ENCODE measurements at places on chromosomes 12 and 14. TPM values are rescaled to one million over a fixed set of nuclear protein-coding genes. Genes with fewer than 3 reads are reported as not detected.
A peak's percentile ranks its signal among the peaks of the same experiment; 100 is the strongest.

COX8C gene
- total RNA-seq: not detected

EIF4B gene
- total RNA-seq: 304 TPM

SERPINA3 gene
- 0.13 TPM for total RNA-seq

GLIPR1L1 gene
- total RNA-seq: not detected

MYH7 gene
- total RNA-seq: not detected

OASL gene
- not detected for total RNA-seq

KLRK1 gene
- not detected for total RNA-seq

GALNT9 gene
- not detected for total RNA-seq

GRCh38 chr14:22836301-22837113 is at the start of gene MMP14:
Gene MMP14 (plus strand): TSS chr14:22836585. CDS start chr14:22836818, 233 bp downstream.
- peaks cover 63% of the 10 kb centered on the region for H3K36me3 ChIP-seq
- H3K4me3 ChIP-seq: peak within 1 kb of the TSS; percentile 69
- no peaks in the 10 kb centered on the region for H3K27me3 ChIP-seq

- H3K27ac ChIP-seq: no peak overlapping the region
- H3K36me3 ChIP-seq: no peaks in the 10 kb centered on the region
- H3K4me3 ChIP-seq: no peak overlapping the region
- DNase-seq: no peak
Observed at GRCh38 chr12:64571411-64571810, 38.9 kb upstream of the RASSF3 start.

- H3K36me3 ChIP-seq: no peaks in the 10 kb centered on the region
- DNase-seq: no peak
- H3K27ac ChIP-seq: no peak overlapping the region
- H3K4me1 ChIP-seq: no peaks in the 10 kb centered on the region
- H3K27me3 ChIP-seq: no peaks in the 10 kb centered on the region
Observed at GRCh38 chr12:5264006-5264405, 167.9 kb upstream of the NTF3 start.

GRCh38 chr12:32135967-32136366 is 29.3 kb downstream of the BICD1 start:
- no peak for DNase-seq
- H3K4me1 ChIP-seq: no peaks in the 10 kb centered on the region
- no peak overlapping the region for H3K27ac ChIP-seq
- H3K4me3 ChIP-seq: no peak overlapping the region
- no peaks in the 10 kb centered on the region for H3K27me3 ChIP-seq

GRCh38 chr14:104876251-104876699 is 11.2 kb downstream of the CEP170B start:
- H3K4me3 ChIP-seq: no peak overlapping the region
- no peaks in the 10 kb centered on the region for H3K27me3 ChIP-seq
- DNase-seq: no peak
- no peaks in the 10 kb centered on the region for H3K4me1 ChIP-seq
- H3K27ac ChIP-seq: no peak overlapping the region

DNA sequence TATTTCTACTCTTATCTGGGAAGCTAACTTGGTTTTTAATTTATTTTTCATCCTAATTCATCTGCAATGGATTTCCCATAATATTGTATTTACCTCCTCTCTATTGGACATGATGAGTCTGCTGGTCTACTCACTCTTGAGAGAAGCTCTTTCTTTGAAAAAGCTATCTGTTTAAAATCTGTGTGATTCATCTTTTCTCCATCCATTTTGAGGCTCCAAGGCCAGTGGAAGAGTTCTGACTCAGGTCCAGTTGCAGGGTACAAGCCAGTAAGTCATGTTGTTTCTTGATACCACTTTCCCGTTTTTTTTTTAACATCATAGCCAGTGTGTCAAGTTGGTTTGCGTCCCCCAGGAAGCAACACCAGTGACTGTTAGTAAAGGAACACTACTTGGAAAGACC is 160.3 kb upstream of the BMP4 start:
- peak overlapping the region; percentile 39 for H3K27ac ChIP-seq
- H3K36me3 ChIP-seq: no peaks in the 10 kb centered on the region
- H3K4me1 ChIP-seq: peaks cover 31% of the 10 kb centered on the region
- no peaks in the 10 kb centered on the region for H3K27me3 ChIP-seq
- DNase-seq: no peak

- no peaks in the 10 kb centered on the region for H3K27me3 ChIP-seq
- H3K27ac ChIP-seq: no peak overlapping the region
- H3K4me3 ChIP-seq: no peak overlapping the region
- no peaks in the 10 kb centered on the region for H3K36me3 ChIP-seq
- H3K4me1 ChIP-seq: peaks cover 5% of the 10 kb centered on the region
Observed at GRCh38 chr12:127414636-127415035, 852.3 kb upstream of the TMEM132C start.

DNA sequence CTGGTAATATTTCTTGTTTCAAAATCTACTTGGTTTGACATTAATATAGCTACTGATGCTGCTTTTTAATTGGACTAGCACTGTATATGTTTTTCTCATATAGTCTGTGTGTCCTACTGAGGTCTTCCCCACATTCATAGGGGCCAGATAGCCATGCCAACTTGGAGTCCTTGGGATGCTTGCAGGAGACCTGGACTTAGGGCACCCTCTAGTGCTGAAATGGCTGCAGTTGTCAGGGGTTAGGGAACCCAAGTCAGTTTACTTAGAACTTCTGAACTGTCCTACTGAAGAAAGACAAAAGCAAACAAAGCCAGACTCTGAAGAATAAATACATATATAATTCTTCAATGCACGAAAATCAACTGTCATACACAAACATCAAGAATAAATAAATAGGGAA is 279.9 kb upstream of the SYT1 start:
- DNase-seq: no peak
- H3K27ac ChIP-seq: no peak overlapping the region
- H3K4me1 ChIP-seq: no peaks in the 10 kb centered on the region
- no peaks in the 10 kb centered on the region for H3K36me3 ChIP-seq
- no peak overlapping the region for H3K4me3 ChIP-seq
- H3K27me3 ChIP-seq: no peaks in the 10 kb centered on the region

GRCh38 chr14:100660498-100660881 is 66.2 kb upstream of the DLK1 start:
- H3K36me3 ChIP-seq: no peaks in the 10 kb centered on the region
- no peak overlapping the region for H3K4me3 ChIP-seq
- no peaks in the 10 kb centered on the region for H3K27me3 ChIP-seq
- peaks cover 4% of the 10 kb centered on the region for H3K4me1 ChIP-seq
- no peak for DNase-seq

DNA sequence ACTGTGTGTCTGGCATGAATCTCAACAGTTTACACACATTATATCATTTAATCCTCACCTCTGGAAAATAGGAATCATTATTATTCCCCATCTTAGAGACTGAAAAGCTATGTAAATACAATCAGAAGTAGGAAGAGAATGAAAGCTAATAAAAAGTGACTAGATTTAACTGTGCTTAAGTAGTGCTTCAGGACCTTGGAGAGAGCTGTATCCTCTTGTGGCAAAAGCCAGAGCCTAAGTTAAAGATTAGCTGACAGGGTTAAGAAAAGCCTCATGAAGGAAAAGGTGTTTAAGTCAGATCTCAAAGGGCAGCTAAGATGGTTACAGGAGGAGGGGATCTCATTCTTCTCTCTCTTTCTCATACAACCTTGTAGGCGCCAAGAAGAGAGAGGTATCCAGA is 65.3 kb upstream of the TMEM233 start:
- DNase-seq: no peak
- H3K4me1 ChIP-seq: no peaks in the 10 kb centered on the region
- no peaks in the 10 kb centered on the region for H3K27me3 ChIP-seq
- H3K27ac ChIP-seq: no peak overlapping the region
- no peak overlapping the region for H3K4me3 ChIP-seq
- no peaks in the 10 kb centered on the region for H3K36me3 ChIP-seq

DNA sequence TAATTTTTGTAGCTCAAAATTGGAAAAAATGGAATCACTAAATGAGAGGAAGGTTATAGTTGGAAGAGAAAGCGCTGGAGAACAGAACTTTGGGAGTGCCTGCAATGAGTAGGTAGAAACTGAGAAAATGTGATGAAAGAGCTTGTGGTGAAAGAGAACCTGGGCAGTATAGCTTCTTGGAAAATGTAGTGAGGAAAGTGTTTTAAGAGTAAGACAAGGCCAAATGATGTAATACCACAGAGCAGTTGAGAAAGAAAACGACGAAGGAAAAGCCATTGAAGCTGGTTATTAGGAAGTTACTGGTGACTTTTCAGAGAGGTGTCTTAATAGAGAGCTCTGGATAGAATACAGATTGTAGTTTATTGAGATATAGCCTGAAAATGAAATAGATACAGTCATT is 255.3 kb downstream of the AEBP2 start:
- H3K4me1 ChIP-seq: no peaks in the 10 kb centered on the region
- no peak overlapping the region for H3K27ac ChIP-seq
- H3K27me3 ChIP-seq: no peaks in the 10 kb centered on the region
- H3K36me3 ChIP-seq: no peaks in the 10 kb centered on the region
- no peak for DNase-seq
- H3K4me3 ChIP-seq: no peak overlapping the region

GRCh38 chr12:49791700-49792099 is 36.5 kb downstream of the NCKAP5L start:
- DNase-seq: no peak
- peaks cover 12% of the 10 kb centered on the region for H3K4me1 ChIP-seq
- H3K27me3 ChIP-seq: no peaks in the 10 kb centered on the region
- no peak overlapping the region for H3K27ac ChIP-seq

DNA sequence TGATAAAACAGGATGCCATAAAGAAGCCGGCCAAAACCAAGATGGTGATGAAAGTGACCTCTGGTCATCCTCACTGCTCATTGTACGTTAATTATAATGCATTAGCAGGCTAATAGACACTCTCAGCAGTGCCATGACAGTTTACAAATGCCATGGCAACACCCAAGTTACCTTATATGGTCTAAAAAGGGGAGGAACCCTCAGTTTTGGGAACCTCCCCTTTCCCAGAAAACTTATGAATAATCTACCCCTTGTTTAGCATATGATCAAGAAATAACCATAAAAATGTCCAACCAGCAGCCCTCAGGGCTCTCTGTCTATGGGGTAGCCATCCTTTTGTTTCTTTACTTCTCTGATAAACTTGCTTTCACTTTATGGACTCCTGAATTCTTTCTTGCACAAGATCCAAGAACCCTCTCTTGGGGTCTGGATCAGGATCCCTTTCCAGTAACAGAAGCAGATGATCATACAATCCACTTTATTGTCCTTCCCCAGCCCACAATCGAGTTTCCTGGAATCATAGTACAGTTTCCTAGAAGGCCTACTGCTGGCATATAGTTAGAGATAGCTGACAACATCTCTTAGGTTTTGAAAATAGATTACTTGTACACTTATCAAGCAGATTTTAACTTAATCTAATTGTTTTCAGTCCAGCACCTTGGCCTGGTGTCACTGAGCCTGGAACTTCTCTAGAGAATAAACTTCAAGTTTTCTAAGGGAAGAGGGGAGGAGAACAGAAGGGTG is 266.7 kb upstream of the HMGA2 start:
- no peaks in the 10 kb centered on the region for H3K36me3 ChIP-seq
- no peak overlapping the region for H3K27ac ChIP-seq
- no peaks in the 10 kb centered on the region for H3K27me3 ChIP-seq
- H3K4me3 ChIP-seq: no peak overlapping the region
- no peak for DNase-seq

DNA sequence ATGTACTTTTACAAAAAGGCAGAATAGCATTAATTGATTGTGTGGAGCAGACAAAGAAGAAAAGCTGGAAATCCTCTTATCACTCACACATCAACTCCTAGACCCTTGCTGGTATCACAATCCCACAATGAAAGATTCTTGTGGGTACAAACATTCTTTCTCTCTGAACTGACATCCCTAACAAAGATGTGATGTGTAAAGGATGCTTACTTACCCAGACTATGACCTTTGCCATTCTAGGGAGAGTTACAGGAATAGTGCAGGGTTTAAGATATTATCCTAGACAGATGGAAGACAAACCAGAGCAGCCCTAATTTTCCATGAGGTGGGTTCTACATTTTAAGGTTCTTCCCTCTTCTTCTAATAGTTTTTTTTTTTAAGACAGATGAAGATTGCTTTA is 60.4 kb upstream of the SLC6A15 start:
- H3K36me3 ChIP-seq: no peaks in the 10 kb centered on the region
- no peaks in the 10 kb centered on the region for H3K4me1 ChIP-seq
- DNase-seq: no peak
- H3K4me3 ChIP-seq: no peak overlapping the region

DNA sequence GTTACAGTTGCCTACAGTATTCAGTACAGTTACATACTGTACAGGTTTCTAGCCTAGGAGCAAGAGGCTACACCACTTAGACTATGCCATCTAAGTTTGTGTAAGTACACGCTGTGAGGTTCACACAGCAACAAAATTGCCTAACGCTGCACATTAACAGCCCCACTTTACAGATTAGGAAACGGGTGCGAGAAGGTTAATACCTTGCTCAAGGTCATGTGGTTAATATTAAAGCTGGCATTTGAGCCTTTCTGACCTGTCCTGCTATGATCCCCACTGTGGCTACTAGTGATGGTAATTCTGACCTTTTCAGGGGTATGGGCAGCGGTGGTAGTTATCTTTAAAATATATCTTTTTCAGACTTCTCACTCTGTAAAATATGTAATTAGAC is 20.9 kb downstream of the ACVR1B start:
- H3K36me3 ChIP-seq: peaks cover 8% of the 10 kb centered on the region
- no peak for DNase-seq
- H3K27ac ChIP-seq: no peak overlapping the region
- peaks cover 31% of the 10 kb centered on the region for H3K4me1 ChIP-seq

Measured in SJSA1 (cell line).